NCI-H524 (cell line): ENCODE measurements at places on chromosomes 11 and 22.
A peak's percentile ranks its signal among the peaks of the same experiment; 100 is the strongest.

- no peak for DNase-seq
Measured at GRCh38 chr22:42785706-42786499, 65.2 kb upstream of the A4GALT start.

GRCh38 chr22:36739185-36739584 is 35.6 kb upstream of the CACNG2 start:
- no peak for DNase-seq

- DNase-seq, result peak; percentile 27
Measured at GRCh38 chr11:130827451-130828377, 88.6 kb downstream of the SNX19 start.

DNA sequence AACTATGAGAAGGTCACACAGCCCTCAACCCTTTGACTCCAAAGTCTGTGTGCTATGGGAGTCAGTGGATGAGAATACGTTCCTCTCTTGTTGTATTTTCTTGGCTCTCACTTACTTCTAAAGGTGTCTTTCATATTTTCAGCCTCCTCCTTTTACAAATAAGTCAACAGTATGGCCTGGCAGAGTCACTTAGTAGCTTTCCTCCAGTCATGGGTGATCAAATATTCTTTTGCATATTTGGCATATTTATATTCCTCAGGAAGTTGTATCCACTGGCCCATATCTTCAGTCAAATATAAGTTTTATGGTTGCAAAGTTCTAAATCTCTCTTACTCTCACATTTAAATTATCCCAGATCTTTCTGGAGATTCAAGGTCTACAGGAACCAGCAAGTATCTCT is 327.5 kb downstream of the ETS1 start:
- DNase-seq, result no peak

- no peak for DNase-seq
Measured at GRCh38 chr11:78391424-78391823, 26.2 kb downstream of the GAB2 start.
